ENCODE measurements at places on chromosomes 6 and 20.

GRCh38 chr6:143063631-143064030 lies 2.9 kb downstream of the AIG1 start:
- DNase-seq, result no peak

- DNase-seq, result no peak
Observed at GRCh38 chr6:129577691-129578090, 132.3 kb downstream of the ARHGAP18 start.

DNA sequence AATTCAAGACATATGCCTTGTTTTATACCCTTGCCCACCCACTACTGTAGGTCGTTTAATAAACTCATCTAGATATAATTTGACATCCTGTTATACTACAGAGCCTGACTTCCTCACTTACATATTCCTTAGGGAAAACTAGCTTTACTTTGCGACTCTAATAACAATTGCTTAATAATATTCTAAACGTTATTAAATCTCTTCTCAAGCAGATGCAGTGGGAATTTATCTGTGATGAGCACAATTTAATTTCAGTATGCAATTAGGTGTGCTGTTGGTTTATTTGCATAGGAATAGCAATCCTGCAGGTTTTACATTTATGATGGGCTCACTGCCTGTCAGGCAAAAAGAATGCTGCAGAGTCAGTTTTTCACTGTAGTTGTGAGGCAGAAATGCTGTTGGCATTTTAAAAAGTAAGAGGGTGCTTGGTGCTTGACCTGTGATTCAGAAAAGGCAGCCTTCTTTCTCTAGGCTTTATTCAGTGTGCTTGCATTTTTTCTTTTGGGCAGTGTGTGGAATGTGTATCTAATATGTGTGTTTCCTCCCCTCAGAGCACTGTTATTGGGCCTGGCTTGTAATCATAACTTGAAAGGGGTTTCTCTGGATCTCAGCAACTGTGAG lies 152.3 kb upstream of the SCGN start:
- no peak for DNase-seq

DNA sequence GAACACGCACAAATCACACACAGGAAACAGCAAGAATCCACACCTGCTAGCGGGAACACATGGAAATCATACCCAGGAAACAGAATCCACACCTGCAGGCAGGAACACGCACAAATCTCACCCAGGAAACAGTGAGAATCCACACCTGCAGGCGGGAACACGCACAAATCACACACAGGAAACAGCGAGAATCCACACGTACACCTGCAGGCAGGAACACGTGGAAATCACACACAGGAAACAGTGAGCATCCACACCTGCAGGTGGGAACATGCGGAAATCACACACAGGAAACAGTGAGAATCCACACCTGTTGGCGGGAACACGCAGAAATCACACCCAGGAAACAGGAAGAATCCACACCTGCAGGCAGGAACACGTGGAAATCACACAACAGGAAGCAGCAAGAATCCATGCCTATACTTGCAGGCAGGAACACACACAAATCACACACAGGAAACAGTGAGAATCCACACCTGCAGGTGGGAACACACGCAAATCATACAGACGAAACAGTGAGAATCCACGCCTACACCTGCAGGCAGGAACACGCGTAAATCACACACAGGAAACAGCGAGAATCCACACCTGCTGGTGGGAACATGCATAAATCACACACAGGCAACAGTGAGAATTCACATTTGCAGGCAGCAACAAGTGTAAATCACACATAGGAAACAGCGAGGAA lies 108.6 kb downstream of the DLL1 start:
- DNase-seq, result no peak

GRCh38 chr20:10954908-10955580 lies 281.2 kb upstream of the JAG1 start:
- DNase-seq, result no peak

- DNase-seq, result no peak
Observed at GRCh38 chr6:27019651-27020552, 227.6 kb upstream of the PRSS16 start.

GRCh38 chr20:35721621-35722020 lies 20.4 kb downstream of the RBM39 start:
- DNase-seq, result no peak

GRCh38 chr6:11681770-11682169 lies 96.8 kb downstream of the ADTRP start:
- no peak for DNase-seq

DNA sequence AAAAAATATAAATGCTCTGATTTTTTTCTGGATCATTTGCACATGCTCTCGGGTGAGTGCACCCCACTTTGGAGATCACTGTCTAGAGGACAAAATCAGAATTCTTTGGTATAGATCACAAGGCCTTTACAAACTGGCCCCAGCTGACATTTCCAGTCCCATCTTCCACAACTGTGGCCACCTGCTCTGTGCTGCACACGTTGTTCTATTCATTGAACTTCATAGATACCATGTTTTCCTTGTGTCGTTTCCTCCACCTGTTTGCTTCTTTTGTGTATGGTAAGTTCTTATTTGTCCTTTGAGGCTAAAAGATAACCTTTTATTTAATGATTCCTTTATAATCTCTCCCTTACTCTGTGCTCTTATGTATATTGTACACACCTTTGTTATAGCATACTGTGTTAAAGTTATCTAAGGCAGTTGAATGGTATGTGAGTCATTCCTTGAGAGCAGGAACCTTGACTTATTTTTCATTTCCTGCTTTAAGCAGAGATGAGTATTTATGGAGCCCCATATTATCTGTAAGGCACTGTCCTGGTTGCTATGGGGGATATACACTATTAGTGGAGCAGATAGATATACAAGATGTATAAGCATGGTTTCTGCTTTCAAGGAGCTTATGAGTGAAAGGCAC lies 12.0 kb upstream of the SLC17A5 start:
- DNase-seq, result no peak

DNA sequence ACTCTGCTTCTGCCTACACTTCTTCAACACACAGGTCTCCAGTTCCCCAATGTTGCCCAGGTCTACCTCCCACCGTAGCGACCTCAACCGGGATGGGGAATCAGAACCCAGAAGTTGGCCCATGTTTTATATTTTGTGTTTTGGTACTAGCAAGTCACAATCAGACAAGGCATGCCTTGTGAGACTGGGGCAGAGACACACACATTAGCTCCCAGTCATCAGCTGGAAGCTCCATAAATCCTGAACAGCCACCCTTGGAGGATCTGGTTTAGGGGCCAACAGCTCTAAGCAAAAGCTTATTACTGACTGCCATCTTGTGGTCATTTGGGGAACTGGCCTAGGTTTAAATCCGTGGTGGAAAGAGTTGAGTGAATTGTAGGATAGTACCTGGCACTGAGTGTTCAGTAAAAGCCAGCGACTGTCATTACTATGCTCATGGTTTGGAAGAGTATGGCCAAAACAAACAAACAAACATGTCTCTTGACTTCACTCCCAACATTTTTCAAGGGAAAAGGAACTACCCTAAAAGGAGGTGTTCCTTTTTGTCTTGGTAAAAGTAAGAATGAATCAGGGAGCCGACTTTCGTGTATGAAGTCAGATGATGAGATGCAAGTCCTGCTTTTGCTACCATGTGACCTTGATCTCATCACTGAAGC lies 40.5 kb downstream of the PIM1 start:
- peak; percentile 84 for DNase-seq

- DNase-seq, result no peak
Observed at GRCh38 chr6:166162599-166163342, 4.9 kb downstream of the TBXT start.
